ENCODE measurements at places on chromosomes 5 and 9.

DNA sequence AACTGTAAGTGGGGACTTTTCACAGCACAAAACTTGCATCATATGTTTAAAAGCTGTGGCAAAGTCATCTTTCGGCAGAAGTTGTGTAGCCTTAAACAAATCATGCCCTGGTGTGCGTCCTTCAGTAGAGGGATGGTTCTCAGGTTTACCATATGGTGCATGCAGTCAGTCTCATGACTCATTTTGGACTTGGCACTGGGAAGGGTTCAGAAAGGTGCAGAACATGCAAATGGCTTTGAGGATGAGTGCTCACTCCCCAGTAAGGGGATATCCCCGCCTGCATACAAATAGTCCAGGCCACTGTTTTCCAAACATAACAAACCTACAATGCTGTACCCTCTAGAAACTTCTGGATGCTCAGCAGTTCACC lies 260.3 kb downstream of the NDUFS4 start:
- DNase-seq, result no peak

DNA sequence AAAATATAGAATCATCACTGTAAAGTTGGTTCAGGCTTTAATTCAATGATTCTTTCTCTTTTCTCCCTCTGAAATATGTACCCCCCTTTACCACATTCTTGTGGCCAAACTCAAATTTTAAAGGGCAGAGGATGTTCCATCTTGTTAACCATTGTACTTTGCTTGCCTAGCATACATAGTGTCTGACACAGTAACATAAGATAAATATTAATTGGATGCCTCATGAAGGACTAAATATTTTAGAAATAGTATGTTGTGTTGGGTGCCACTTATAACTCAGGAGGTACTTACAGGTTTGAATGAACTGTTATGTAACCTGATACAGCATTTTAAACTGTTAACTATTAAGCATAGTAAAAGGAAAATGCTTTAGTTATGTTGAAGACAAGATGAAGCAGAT lies 71.5 kb downstream of the NIPBL start:
- DNase-seq, result no peak

DNA sequence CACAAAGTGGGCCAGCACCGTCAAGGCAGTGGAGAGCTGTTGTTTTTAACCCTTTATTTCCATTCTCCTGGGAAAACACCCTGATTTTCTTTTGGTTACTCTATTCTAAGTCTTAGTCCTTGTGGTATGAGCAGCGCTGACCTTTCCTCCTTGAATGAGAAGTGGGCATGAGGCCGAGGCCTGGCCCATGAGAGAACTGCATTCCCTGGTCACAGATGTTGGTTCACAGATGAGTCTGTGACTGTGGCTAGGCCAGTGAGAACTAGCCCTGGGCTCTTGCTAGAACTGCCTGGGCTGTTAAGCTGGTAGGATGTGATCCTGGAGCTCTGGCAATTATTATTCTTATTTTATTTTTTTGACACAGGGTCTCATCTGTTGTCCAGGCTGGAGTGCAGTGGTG lies 71.7 kb upstream of the KLF9 start:
- no peak for DNase-seq

DNA sequence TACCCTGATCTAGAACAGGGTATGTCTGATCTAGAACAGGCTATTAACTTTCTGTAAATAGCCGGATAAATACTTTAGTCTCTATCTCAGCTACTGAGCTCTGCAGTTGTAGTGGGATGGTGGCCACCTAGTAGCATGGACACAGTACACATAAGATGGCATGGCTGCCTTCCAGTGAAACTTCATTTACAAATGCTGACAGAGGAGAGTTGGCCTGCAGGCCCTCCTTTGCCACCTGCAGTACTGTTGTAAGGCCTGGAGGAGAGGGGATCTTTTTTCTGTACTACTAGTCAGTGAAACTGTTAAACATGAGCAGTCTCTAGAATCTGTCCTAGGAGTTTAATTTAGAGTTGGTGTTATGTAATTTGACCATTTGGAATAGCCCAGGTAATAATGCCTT lies 86.0 kb downstream of the TRIO start:
- no peak for DNase-seq

- no peak for DNase-seq
These were observed 12.4 kb downstream of the CCDC187 start for GRCh38 chr9:136291306-136292025.

- no peak for DNase-seq
These were observed 40.8 kb upstream of the KCNV2 start for GRCh38 chr9:2676466-2676865.

- DNase-seq, result peak; percentile 20
These were observed 315.3 kb upstream of the MSX2 start for GRCh38 chr5:174409070-174409469.

- no peak for DNase-seq
These were observed 35.0 kb upstream of the PCSK5 start for GRCh38 chr9:75855509-75855908.

- DNase-seq, result no peak
These were observed 172.1 kb downstream of the ENC1 start for GRCh38 chr5:74468421-74468820.

DNA sequence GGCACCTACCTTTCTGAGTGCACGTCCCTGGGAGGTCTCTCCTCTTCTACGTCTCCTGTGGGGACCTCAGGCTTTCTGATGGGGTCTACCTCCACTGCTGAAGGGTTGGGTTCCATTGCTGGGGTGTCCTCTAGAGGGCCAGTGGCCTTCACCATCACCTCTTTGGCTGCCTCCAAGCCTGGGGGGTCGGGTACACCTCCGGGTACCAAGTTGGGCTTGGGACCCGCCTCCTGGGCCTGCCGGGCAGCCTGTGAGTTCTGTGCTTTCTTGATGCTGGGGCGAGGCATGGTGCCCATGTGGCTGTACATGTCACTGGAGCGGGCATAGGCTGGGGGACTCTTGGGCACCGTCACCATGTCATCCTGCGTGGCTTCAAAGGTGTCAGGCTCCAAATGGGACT lies 4.5 kb downstream of the SH2D3C start:
- DNase-seq, result no peak

DNA sequence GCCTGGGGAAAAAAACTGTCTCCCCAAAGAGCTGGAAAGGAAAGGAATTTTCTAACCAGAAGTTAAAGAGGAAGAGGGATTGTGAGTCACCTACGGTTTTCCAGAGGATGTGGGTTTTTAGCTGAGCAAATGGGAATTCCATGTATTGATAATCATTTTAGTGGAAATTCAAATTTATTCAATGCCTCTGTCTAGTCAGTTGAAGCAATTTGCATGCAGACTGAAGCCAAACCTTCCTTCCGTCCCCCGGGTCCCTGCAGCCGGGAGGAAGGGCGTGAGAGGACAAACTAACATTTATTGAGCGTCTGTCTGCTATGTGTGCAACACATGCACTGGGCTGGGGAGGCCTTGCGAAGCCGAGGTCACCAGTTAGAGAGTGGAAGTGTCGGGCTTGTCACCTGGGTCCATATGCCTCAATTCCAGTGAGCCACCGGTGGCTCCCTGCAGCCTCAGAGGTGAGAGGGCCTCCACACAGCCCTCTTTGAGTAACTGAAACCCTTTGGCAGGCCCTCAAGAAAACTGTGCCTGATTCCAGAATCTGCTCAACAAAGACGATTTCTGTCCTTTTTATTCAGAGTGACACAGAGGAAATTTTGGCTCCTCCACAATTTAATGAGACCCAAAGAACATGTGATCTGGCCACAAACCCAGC lies 70.3 kb downstream of the COL27A1 start:
- no peak for DNase-seq

GRCh38 chr5:151694035-151694485 lies 7.3 kb upstream of the SPARC start:
- DNase-seq, result no peak

GRCh38 chr5:62431735-62432620 lies 19.4 kb downstream of the IPO11 start:
- no peak for DNase-seq

GRCh38 chr9:29211003-29211579 lies 1637.8 kb upstream of the C9orf72 start:
- no peak for DNase-seq

GRCh38 chr5:39652036-39652435 lies 227.3 kb upstream of the DAB2 start:
- DNase-seq, result peak; percentile 57

DNA sequence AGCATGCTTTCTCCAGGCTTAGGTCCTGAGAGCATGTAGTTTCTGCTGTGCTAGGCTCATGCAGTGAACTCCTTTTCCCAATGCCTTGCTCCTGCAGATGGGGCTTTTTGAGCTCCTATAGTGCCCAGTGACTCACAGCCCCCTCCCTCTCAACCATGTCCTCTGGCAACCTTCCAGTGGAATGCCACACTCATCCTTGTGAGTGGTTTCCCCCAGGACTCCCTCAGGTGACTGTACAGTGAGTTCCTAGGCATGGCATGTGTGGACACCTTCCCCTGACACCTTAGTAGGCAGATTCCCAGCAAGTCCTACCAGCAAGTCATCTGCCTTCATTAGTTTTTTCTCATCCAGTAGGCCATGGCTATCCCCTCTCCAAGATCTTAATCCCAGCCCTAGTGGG lies 72.4 kb upstream of the CXCL14 start:
- DNase-seq, result no peak

GRCh38 chr9:5918460-5918859 lies 27.8 kb downstream of the MLANA start:
- no peak for DNase-seq

- no peak for DNase-seq
These were observed 19.9 kb downstream of the NOTCH1 start for GRCh38 chr9:136525841-136526499.

GRCh38 chr5:73444499-73445438 lies 3.8 kb downstream of the FOXD1 start:
- no peak for DNase-seq

DNA sequence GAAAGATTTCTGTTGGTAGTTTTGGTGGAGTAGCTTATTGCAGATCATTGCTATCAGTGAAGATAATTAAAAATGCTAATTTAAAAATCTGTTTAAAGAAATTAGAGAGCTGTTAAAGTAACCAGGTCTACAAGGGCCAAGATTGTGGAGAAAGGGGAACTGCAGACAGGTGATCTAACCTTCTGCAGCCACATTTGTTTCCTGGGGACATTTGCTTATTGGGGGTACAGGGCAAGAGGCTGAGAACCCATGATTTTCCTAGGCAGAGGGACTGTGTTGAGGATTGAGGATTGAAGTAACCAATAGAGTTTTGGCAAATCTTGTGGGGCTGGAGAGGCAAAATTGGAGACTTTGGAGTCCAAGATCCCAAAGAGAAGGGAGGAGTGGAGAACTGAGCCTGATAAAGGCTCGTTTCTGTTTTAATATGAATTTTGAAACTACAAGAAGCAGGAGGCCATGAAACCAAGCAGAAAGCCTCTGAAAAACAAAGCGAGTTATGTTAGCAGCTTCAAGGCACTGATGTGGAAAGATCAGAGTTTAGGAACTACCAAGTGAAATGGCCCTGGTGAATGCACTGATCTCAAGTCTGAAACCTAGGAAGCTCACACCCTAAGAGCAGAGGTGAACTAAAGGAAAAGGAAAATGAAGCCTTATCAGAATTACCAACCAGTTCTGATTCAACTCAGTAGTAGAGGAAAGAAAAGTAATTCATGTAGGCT lies 219.8 kb upstream of the C9orf72 start:
- DNase-seq, result no peak

GRCh38 chr5:112697322-112697721 lies 40.4 kb upstream of the APC start:
- DNase-seq, result no peak

DNA sequence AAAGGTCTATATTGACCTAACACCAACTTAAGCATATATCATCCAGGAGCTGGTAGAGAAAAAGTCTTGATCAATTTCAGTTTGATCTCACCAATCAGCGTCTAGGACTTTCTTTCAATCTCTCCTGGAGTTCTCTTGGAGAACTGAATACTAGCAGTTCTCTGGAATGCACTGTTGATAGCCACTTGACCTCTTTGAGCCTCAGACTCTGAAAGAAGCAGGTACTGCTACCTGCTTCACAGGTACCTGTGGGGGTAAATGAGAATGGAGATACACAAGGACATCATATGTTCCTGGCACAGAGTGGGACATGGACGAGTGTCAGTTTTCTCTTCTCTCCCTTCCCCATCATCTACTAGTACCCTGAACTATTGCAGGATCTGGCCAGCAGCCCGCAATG lies 16.0 kb downstream of the CMYA5 start:
- no peak for DNase-seq

DNA sequence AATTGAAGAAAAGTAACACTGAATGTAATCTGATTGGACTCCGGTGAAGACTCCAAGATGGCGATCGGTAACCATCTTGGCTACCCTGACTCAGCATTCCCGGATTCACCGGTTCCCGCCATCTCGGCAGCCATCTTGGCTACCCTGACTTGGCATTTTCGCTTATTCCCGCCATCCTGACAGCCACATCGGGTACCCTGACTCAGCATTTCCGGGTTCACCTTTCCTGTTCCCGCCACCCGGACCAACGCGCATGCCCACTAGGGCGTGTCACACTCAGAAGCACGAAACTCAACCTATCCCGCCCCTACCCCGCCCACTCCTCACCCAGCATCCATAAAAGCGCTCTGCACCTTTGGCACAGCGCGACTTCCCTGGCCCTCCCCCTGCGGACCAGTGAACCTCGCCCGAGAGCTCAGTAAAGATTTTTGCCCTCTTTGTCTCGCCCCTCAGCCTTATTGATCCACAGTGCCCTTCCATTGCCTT lies 17.2 kb downstream of the SPTLC1 start:
- DNase-seq, result no peak

GRCh38 chr5:149615976-149616375 lies 34.7 kb downstream of the ARHGEF37 start:
- DNase-seq, result no peak

DNA sequence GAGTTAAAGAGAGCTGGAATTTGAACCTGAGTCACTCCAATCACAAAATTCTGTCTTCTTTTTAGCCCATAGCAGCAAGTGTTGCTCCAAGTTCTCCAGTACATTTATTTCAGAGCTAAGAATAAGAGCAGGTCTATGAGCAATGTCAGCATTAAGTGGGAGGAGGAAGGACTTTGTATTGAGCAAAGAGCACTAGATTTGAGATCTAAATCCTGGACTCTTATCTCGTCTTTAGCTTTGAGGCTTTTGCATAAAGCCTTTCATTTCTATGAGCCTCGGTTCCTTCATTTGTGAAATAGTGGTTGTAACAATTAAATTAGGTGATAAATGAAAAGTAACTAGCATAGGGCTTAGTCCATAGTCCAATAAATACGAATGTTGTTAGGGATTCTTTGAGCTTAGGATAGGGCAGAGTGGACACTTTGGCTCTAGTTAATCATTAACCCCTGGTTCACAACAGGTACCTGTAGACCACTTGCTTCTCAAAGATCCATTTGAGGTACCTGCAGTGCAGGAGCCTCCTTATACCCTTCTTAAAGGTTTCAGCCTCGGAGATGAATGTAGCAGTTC lies 464.1 kb upstream of the KLF4 start:
- no peak for DNase-seq

- DNase-seq, result no peak
These were observed 20.4 kb upstream of the PIK3R1 start for GRCh38 chr5:68195137-68195536.

GRCh38 chr9:77156646-77157371 lies 20.5 kb upstream of the VPS13A start:
- DNase-seq, result no peak

Measured in AML-193 (cell line).